ENCODE measurements at places on chromosomes 1 and 21. TPM values are rescaled to one million over a fixed set of nuclear protein-coding genes. Genes with fewer than 3 reads are reported as not detected.

DNA sequence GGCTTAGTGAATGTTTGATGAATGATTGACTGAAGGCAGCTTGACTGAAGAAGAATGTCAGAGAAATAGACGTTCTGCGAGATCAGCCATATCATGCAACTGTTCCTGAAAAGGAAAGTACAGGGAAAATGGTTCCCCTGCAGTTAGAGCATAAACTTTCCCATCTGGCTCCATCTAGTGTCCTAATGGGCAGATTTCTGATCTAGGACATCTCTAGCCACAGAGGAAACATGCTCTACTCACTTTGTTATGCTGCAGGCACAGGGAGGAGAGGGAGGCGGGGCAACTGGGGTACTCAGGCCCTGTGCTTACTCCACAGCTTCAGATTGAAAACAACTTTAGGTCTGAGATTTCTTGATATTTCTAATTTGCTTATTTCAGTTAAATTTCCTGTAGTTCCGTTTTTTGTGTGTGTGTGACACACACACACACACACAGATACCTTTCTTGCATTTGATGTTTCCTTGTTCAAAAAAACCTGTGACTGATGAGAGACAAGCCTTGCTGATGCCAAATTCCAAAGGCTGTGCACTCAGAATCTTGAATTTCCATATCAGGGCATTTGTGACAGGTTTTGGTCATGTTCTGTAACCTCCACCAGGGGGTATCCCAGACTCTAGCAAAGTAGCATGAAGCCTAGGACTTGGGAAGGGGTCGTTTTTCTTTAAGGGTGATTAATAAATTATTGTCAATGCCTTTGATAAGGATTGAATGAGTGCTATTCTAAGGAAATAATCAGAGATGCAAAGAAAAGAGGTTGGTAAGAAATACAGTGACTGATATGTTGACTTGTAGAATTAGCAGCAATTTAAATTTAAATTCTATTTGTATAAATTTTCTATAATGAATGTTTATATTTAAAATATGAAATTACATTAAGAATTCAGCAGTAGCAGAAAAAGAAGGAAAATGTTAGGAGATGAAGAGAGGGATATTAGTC lies 139.7 kb upstream of the BEND5 start:
- H3K36me3 ChIP-seq: no peaks in the 10 kb centered on the region
- DNase-seq: peak; percentile 2
- no peak overlapping the region for H3K27ac ChIP-seq
- H3K27me3 ChIP-seq: no peaks in the 10 kb centered on the region
- no peak overlapping the region for H3K4me3 ChIP-seq

DNA sequence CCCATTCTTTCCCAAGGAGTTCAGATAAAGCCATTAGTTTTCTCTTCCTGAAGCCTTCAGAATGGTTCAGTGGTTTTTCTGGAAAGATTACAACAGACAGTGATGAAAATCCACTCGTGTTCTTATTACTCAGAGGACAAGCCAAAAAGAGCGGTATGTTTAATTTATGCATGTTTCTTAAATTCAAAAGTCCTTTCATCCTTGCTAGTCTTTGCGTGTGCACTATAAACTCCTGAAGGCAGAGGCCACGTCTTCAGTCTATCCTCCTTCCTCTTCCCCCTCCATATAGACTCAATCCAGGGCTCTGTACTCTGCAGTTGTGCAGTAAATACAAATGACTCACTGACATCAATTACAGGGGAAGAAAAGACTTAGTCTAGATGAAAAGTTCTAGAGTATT lies 409.2 kb upstream of the PLXNA2 start:
- no peak overlapping the region for H3K27ac ChIP-seq
- DNase-seq: no peak
- peaks cover 12% of the 10 kb centered on the region for H3K4me1 ChIP-seq
- no peak overlapping the region for H3K4me3 ChIP-seq
- H3K27me3 ChIP-seq: no peaks in the 10 kb centered on the region

DNA sequence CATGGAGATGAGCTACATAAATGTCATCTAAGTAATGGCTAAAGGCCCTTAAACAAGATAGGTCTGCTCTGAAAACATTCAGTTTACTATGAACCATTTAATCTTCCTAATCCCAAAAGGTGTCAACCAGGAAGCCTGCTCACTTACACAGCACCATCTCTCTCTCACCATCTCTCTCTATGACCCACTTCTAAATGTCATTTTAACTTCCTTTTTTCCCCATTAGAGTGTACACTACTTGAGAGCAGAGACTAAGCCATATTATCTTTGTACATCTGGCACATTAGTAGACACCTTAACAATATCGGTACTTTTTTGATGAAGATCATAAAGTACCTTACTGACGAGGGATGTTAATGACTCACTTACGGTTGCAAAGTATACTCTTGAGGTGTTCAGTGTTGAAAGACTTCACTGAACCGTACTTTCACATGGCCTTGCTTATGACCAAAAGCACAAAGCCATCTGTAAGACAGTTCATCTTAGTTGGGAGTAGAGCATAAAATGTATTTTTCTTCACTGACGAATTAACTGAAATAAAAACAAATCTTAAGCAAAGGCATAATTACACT lies 25.4 kb downstream of the FBXO42 start:
- no peak overlapping the region for H3K27ac ChIP-seq
- no peaks in the 10 kb centered on the region for H3K36me3 ChIP-seq
- H3K4me3 ChIP-seq: no peak overlapping the region
- peaks cover 16% of the 10 kb centered on the region for H3K4me1 ChIP-seq

GRCh38 chr21:39047046-39047445 lies 136.2 kb downstream of the PSMG1 start:
- no peak for DNase-seq
- no peaks in the 10 kb centered on the region for H3K36me3 ChIP-seq
- no peaks in the 10 kb centered on the region for H3K4me1 ChIP-seq
- H3K4me3 ChIP-seq: no peak overlapping the region

DNA sequence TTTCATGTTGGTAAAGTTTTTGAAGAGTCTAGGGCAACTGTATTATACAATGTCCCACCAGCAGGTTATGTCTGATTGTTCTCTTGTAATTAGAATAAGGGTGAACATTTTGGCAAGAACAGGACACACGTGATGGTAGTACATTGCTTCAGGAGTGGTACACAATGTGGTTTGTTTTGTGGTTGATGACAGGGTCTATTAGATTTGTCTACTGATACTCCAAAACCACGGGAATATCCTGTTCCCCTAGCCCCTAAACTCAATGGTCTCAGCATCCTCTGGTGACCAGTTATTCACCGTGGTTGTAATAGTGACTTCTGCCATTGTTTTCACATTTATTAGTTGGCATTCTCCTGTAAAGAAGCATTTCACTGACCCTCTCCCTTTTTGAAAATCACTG lies 22.1 kb upstream of the ACTA1 start:
- no peaks in the 10 kb centered on the region for H3K4me1 ChIP-seq
- H3K36me3 ChIP-seq: peaks cover 37% of the 10 kb centered on the region
- no peaks in the 10 kb centered on the region for H3K27me3 ChIP-seq
- no peak overlapping the region for H3K4me3 ChIP-seq
- H3K27ac ChIP-seq: no peak overlapping the region
- DNase-seq: no peak

DNA sequence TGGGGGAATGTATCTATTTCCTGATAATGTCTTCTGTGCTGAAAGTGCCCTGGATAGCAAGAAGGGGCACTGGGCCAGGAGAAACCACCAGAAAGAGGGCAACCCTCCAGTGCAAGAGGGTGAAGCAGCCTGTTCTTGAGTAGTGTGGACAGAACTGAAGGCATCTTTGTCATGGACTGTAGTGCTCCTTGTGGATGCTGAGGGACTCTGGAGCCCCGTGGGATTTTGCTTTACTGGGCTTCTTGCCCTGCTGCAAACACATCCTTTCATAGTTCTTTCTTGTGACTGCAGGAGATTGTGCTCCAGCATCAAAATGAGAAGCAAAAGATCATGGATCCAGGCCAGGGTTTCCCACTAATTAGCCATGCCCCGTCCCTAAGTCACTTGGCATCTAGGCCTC lies 300.6 kb downstream of the ZNF326 start:
- no peak for DNase-seq
- no peak overlapping the region for H3K4me3 ChIP-seq
- no peak overlapping the region for H3K27ac ChIP-seq
- no peaks in the 10 kb centered on the region for H3K4me1 ChIP-seq
- no peaks in the 10 kb centered on the region for H3K36me3 ChIP-seq
- H3K27me3 ChIP-seq: no peaks in the 10 kb centered on the region

- DNase-seq: no peak
- H3K27ac ChIP-seq: no peak overlapping the region
- H3K4me3 ChIP-seq: no peak overlapping the region
- H3K36me3 ChIP-seq: no peaks in the 10 kb centered on the region
These were observed 10.6 kb downstream of the TRIT1 start for GRCh38 chr1:39872698-39873097.

DNA sequence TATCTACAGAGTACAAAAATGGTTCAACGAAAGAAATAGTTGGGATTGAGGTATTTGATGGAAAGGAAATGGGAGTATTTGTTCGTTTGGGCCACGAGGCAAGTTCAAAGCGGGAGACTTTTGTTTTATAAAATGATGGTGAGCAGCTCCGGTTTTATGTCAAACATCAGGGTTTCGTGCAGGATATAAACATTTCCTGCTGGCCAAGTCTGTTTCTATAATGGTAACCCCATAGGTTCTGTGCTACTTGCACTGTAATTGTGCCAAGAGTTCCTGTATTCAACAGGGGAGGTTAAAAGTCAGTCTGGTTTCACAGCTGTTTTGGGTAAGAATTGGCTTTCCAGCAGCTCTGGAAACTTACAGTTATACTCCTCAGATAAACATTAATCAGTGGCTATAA lies 290.3 kb upstream of the NRIP1 start:
- no peak overlapping the region for H3K27ac ChIP-seq
- H3K36me3 ChIP-seq: no peaks in the 10 kb centered on the region
- no peaks in the 10 kb centered on the region for H3K4me1 ChIP-seq
- no peaks in the 10 kb centered on the region for H3K27me3 ChIP-seq
- no peak for DNase-seq

GRCh38 chr1:26373281-26373680 lies 731 bp upstream of the ZNF683 start:
- no peak for DNase-seq
- H3K36me3 ChIP-seq: no peaks in the 10 kb centered on the region

The TDRD5 gene
- total RNA-seq: 0.81 TPM

The AMY1A gene
- total RNA-seq: not detected

The FABP3 gene
- total RNA-seq: 2.3 TPM

Data from thyroid gland (tissue), 4 donors.